ENCODE measurements at places on chromosomes 6 and 20.

DNA sequence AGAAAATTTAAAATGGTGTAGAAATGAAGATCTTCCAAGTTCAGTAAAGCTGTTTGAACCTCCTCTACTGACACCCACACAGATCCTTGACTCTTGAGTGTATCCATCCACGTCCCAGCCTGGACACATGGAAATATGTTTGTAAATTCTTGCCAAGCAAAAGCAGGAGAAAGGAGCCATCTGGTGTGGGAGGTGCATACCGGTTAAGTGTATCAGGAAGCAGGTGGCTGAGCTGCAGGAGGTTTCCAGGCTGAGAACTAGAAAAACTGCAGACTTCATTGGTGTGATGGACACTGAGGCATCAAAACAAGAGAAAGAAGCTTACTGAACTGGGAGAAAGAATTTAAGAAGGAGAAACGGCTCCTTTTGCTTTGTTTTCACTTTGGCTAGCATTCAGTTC lies 229.9 kb upstream of the GRIK2 start:
- DNase-seq: no peak

- DNase-seq: no peak
These were observed 270.6 kb upstream of the MARCKS start for GRCh38 chr6:113586413-113587077.

DNA sequence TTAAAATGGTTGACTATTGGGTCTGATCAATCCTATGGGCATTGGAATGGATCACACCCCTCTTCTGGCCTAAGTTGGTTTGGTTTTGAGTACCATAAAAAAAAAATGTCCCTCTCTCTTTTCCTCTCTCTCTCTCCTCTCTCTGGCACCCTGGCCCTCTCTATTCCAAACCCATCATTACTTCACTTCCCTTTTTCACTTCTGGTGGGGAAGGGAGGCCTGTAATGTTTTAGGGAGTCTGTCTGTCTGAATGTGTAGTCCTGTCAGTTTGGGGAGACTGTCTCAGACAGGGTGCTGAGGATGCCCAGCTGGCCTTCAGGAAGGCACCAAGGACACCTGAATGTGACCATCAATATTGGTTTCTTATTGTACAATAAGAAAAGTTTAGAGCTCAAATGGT lies 165.8 kb downstream of the CD24 start:
- no peak for DNase-seq

GRCh38 chr20:48691523-48691922 lies 136.3 kb downstream of the PREX1 start:
- DNase-seq: no peak

DNA sequence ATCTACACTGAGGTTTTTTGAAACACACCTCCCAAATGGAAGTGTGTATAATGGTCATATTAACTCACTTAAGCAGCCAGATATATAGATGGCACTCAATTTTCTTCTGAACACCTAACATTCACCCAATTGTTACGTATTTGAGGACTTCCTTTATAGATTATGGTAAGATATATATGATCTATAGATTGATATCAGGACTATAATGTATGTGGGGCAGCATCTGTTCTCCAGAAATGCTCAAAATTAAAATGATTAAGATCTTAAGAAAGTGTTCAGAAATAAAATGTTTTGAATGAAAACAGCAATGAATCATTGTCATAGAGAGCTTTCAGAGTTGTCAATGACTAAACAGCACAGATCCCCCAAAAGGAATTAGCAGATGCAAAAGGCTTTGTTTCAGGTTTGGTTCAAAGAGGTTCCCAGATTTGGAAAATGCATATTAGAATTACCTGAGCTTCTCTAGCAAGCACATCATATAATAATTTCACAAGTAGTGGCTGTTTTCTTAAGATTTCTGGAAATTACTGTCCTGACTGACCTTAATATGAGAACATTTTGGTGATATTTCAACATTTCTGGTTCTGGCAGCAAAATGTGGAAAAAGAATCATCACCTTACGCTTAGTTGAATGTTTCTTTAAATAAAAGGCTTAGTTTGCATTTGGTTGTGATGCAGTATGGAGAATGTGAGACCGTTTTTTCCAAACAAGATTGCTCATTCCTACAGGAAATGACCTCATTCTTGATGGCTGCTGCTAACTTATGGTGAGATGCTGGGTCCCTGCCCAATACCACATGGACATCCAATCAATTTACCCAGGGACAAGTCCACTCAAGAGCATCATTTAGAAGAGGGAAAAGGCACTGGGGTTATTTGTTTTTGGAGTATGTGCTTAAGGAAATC lies 31.5 kb downstream of the TRAF3IP2 start:
- DNase-seq: peak; percentile 84

GRCh38 chr20:15703171-15703911 lies 869.9 kb downstream of the KIF16B start:
- no peak for DNase-seq

GRCh38 chr6:148432462-148433195 lies 90.0 kb downstream of the SASH1 start:
- DNase-seq: no peak

- DNase-seq: no peak
These were observed 652.1 kb upstream of the SLC35B3 start for GRCh38 chr6:9087470-9087869.

DNA sequence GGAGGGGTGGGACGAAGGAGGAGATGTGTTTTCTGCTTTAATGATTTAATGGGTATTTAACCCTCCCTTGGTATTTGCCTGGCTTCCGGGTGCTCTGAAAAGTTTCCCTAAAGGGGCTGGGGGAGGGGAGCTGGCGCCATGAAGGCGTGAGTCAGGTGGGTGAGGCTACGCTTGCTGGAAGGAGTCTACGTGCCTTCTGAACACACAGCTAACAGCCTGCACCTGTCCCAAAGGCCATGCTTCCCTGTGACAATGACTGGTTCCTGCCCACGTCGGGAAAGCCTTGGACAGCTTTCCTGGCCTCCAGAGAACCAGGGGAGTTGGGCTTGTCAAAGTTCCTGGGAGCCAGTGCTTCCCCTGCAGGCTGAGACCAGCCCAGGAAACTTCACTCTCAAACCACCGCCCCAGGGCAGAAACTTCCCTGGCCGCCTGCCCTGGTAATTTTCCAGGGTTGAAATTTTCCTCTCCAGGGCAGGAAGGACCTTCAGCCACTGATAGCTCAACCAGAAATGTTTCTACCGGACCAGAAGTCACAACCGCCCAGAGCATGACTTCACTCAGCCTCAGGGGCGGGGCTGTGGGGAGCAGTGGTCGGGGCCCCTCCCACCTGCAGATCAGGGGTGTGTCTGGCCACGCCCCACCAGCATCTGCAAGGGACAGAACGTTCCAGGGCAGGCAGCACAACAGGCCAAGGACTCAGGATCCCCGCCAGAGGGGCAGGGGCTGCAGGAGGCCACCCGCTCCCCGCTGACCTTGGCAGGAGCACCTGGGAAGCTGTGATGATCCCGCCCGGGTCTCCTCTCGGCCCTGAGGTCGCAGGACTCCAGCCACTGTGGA lies 18.6 kb upstream of the SLCO4A1 start:
- DNase-seq: peak; percentile 70

DNA sequence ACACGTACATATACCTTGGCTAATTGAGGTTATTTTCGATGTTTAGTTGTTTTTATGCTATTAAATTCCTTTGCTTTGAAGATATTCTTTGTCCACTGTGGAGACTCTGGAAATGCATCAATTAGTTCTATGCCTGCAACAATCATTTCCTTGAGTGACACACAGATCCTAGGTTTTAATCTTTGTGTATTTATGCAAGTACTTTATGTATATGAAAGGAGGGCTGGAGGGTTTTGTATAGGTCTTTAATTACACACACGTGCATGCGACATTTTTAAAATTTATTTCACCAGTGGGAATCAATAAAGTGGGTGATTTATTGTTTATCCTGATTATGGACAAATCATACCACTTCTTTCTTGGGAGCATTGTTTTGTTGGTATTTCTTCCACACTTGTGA lies 57.3 kb downstream of the ZFAND3 start:
- no peak for DNase-seq

DNA sequence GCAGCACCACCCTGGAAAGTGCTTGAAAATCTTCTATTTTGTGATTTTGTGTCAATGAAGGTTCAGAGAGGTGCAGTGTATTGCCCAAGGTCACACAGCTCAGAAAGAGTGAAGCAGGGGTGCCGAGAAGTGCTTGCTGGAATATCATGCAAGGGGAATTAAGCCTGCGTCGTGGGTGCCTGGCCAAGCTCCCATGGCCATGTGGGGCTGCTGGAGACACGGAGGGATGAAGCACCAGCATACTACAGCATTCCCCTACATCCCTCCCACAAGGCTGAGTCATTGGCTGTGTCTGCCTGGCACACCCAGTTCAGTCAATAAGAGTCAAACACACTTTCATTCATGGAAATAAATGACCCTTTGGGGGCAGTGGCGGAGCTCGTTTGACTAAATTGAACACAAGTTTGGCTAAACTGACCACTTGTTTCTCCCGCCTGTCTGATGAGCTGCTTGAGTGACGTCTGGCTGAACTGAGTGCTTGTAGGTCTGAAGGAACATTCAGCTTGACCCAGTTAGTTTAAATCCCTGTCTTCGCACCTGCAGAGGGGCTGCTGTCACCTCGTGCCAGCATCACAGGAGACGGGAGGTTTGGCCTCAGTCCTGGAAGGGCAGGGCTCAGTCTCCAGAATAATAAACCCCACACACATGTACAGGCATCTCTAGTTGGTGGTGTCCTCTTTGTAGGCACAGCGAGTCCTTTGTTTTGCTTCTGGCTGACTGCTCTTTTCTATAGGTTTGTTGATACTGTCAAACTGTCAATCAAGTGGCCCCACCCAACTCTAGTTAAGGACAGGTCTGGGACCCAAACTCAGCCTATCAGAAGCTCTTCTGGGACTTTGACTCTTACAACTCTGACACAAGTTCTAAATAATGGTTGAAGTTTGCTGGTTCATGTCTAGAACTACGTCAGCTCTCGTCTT lies 8.4 kb upstream of the TGM2 start:
- DNase-seq: peak; percentile 79

DNA sequence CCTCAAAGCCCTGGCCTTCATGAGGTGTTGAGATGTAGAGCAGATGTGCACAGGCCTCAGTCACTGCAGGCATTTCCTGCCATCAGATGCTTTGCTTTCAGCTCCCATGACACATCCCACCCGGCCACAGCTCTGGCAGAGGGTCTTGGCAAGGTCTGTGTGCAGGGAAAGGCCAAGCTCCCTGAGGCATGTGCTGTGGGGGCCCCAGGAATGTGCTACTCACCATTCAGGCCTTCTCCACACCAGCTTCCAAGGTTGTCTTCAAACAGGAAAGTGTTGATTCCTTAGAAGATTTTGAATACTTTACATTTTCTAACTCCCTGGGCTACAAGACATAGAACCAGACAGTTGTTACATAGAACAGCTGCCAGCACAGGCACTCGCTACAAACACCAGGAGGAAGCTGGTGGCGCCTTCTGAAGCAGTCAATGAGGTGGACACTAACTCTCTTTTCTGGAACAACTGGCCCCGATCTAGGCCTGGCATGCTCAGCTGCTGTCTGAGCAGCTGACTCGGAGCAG lies 27.8 kb downstream of the CASS4 start:
- peak; percentile 93 for DNase-seq

DNA sequence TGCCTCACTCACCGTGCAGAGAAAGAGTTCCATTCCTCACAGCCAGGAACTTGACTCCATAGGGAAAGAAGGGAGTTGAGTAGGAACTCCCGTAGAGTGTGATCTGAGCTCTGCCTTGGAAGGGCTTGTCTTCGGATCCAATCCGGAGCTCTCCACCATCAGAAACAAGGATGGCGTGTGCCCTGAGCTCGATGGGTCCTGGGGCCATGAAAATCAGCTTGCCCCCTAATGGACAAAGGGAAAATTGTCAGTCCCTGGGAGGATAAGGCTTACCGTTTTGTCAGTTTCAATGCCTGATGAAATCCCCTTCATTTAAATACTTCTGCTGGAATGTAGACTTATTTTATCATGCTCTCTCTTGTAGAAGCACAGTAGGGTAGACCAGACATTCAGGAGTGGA lies 153.3 kb downstream of the PKHD1 start:
- DNase-seq: no peak

DNA sequence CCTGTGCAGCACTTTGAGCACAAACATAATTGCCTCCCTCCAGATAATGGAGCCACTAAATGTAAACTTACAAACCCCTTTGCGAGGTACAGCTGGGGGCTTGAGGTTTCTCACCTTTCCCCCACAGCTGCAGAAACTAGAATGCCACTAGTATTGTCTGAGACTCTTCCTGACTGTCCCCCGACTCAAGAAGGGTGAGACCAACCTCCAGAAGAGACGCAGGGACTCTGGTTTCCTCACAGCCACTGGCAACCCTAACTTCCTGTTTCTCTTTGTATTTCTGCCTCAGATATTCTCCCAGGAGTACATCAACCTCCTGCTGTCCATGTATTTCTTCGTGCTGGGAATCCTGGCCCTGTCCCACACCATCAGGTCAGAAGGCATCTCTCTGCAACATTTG lies 23.6 kb downstream of the HM13 start:
- no peak for DNase-seq

GRCh38 chr6:109434456-109434855 lies 6.0 kb downstream of the PPIL6 start:
- DNase-seq: no peak

- DNase-seq: no peak
These were observed 31.9 kb upstream of the PRSS35 start for GRCh38 chr6:83480470-83480869.
